Activated naive CD8-positive, alpha-beta T cell treated with anti-CD3 and anti-CD28 coated beads for 36 hours (primary cell): ENCODE measurements at places on chromosomes 6 and 20.

GRCh38 chr6:129016844-129017243 is 133.9 kb downstream of the LAMA2 start:
- no peak for DNase-seq

DNA sequence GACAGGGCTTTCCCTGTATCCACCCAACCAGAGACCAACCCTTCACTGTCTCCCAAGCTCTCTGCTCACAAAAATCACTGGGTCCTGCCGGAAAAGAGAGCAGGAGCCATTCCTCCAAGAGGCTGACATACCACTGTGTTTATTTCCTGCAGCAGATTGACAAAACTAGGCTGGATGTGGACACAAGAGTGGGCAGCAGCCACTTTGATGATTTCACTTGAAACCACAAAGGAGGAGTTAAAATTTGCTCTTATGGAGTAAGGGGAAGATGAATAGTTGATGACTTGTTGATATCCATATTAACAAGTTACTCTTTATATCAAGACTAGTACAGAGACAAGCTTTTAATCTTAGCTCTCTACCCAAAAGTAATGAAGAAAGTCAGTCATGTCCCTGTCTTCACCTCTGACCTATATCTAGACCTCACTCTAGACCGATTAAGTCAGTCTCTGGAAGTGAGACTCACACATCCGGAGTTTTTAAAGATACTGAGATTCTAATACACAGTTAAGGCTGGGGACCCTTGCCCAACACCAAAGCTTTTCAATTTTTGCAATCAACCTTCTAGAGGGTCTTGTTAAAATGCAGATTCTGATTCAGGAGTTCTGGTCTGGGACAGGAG is 73.8 kb downstream of the SCML4 start:
- no peak for DNase-seq

DNA sequence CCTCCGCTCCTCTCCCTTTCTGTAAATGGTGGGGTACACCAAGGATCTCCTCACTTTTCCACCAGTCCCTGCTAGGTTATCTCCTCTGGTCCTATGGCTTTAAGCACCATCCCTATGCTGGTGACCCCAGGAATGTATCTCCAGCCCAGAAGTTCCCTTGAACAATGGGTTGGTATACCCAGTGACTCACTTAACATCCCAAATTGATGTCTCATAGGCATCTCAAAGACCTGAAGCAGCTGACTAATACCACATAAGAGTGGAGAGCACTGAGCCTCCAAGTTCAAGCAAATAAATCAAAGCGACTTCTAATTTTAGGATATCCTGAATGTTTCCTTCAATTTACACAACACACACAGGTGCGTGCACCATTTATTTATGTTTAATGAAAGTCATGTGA is 48.3 kb downstream of the ADGRF1 start:
- no peak for DNase-seq

GRCh38 chr6:11653028-11653583 is 115.6 kb downstream of the TMEM170B start:
- peak; percentile 34 for DNase-seq

DNA sequence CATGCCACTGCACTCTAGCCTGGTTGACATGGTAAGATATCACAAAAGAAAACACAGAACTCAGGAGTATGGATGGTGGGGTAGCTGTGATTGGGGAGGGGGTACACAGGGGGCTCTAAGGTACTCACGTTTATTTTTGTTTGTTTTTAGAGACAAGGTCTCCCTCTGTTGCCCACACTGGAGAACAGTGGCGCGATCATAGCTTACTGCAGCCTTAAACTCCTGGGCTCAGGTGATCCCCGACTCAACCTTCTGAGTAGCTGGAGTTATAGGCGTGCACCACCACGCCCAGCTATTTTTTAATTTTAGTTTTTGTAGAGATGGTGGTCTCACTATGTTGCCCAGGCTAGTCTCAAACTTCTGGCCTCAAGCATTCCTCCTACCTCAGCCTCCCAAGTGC is 29.3 kb downstream of the BCL2L1 start:
- DNase-seq = no peak

DNA sequence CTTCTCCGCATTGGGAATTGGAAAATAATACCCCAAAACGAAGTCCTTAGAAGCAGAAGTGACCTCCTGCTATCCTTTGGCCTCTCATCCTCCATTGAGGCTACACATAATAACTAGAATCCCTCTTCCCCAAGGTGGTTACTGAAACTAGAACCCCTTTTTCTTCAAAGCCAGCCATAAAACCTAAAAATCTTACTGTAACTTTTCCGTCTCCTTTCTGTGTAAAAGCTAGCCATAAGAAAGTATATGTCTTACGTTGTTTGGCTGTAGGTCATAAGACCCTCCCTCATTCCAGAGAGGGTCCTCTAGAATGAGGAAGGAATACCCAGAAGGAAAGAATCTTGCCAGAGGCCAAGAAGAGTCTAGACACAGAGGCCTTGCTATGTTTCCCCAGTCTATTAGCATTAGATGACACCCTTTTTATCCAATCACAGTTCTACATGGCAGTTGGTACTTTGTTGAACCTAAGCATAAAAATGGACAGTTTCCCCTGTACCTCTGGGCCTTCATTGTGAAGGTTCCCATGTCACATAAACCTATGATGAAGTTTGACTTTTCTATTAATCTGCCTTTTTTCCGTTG is 133.9 kb upstream of the BTN3A2 start:
- no peak for DNase-seq

- no peak for DNase-seq
Observed at GRCh38 chr6:8905757-8906156, 470.4 kb upstream of the SLC35B3 start.

DNA sequence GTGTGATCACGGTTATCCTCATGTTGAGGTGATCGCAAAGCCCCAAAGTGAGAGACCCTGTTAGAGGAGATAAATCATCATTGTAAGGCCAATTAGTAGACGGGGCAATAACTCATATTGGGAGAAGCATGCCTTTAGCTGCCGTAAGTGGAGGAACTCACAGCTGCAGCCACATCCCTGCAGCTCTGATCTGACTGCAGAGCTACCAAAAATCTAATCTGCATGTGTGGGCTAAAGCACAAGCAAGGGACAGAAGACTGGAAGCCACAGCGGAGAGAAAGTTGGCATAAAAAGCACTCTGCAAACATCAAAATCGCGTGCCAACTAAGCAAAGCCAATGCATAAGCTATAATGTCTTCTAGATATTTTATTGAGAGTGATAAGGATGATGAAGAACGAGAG is 79.8 kb downstream of the TBC1D7 start:
- DNase-seq = no peak
